ENCODE measurements at places on chromosomes 6 and 20. TPM values are rescaled to one million over a fixed set of nuclear protein-coding genes. Genes with fewer than 3 reads are reported as not detected.

- DNase-seq = no peak
These were observed 58.1 kb upstream of the SNAP91 start for GRCh38 chr6:83767033-83767432.

TRIM15 gene
- total RNA-seq = 13.5 TPM

GRCh38 chr6:15989397-15989796, 139.5 kb upstream of the MYLIP start:
- no peak for DNase-seq

DNA sequence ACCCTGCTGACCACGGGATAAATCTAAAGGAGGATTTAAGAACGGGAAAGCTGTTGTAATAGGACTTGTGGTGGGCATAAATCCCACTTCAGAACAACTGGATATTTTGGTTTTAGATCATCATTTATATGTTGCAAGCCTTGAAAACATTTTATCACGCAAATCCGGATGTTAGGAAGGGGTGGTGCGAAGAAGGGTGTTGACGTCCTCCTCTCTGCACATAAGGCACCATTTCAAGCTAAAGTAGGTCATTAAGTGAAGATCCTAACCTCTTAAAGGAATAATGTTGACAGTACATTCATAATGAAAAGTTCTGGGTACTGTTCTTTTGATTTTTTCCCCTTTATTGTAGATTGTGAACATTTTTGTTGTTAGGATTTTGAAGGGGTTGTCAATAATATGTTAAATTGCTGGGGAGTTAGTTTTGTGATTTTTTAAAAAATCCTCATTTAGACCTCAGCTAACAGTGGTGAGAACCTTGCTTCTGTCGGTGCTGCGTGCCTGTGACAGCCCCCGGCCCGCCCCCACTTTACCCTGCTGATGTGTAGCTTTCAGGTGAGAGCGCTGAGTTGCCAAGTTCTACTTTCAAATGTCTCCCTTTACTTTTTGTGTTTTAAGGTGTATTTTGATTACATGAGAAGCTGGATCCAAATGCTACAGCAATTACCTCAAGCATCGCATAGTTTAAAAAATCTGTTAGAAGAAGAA, 88.8 kb downstream of the MAP3K4 start:
- DNase-seq = no peak

DNA sequence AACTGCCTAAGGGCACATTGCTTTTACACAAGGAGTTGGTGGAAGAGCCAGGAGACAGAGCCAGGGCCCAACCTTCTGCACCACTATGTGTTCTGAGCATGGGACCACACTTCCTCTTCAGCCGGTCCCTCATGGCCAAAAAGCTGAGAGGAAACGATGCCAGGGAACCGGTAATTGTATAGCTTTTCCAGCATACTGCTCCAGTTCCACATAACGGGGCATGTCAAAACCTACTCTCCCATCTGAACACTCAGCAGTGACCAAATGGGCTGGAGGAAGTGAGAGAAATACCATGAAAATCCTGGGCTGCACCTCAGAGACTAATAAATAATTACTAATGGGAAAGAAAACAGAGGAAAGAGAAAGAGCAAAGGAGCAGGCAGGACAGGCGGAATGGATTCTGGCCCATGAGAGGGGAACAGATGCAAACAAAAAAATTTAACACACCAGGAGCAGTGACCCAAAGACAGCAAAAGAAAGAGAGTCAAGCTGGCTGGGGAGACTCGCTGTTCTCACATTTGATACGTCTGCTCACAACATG, 52.0 kb upstream of the BMP2 start:
- DNase-seq = no peak

- DNase-seq = no peak
These were observed 8.4 kb downstream of the DTD1 start for GRCh38 chr20:18596270-18596669.

ARFGEF3 gene
- total RNA-seq = 15.4 TPM

ATP9A gene
- total RNA-seq = 98.5 TPM

GRCh38 chr6:5025911-5026819, 22.3 kb upstream of the RPP40 start:
- DNase-seq = peak; percentile 23

OR2J3 gene
- not detected for total RNA-seq

GRCh38 chr20:16115911-16116552, 457.2 kb downstream of the KIF16B start:
- no peak for DNase-seq

SLCO4A1 gene
- 51.9 TPM for total RNA-seq

GRCh38 chr6:90610751-90611542, 24.1 kb upstream of the MAP3K7 start:
- DNase-seq = peak; percentile 9

EPB41L1 gene
- total RNA-seq = 184 TPM

DNA sequence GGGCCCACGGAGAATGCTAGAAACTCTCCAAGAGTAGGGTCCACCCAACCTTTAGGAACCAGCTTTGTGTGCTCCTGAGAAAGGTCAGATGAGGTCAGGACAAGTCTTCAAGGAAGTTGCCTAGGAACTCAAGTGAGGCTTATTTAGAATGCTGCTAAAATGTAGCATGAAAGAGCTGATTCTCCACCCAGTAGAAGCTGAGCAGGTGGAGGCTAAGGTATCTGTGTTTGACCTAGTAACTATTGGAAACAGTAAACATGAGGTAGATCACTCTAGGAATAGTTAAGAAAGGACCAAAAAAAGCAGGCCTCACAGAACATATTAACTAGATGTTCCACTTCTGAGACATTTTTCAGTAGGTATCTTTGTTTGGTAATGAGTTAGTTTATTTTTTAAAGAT, 13.9 kb downstream of the CEP43 start:
- DNase-seq = no peak

DNA sequence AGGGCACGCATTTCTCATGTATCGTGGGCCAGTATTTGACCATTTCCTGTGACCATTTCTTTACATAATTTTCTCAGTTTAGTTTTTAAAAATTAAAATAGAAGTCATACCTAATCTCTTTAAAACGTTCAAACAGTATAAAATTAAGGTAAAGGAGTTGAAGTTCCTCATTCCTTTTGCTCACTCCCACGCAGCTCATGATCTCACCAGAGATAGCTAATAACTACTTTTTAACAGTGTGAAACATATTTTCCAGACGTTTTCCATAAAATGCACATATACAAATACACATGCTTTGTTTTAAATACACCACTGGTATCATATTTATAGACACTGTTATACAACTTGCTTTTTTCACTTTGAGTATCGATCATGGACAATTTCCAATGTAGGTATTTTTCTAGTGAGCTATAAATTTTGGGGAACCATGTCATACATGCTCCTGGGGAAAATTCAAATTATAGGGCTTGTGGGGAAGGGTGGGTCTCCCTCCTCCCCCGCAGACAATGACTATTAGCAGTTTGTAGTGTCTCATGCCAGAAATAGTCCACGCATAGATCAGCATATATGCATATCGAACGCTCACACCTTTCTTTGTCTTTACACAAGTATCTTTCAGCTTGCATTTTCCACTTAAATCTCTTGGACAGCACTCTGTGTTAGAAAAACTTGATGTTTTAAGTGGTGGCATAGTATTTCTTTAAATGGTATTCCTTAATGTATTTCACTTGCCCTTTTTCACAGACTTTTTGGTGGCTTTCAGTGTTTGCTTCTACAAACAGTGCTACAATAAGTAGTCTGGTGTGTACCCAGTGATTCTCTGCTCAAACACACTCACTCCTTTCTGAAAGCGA, 145.5 kb upstream of the ZNF217 start:
- DNase-seq = no peak

PNLDC1 gene
- total RNA-seq = 0.71 TPM

- no peak for DNase-seq
These were observed 79.5 kb downstream of the SESN1 start for GRCh38 chr6:109015176-109015575.

TMX4 gene
- total RNA-seq = 16.3 TPM

DNA sequence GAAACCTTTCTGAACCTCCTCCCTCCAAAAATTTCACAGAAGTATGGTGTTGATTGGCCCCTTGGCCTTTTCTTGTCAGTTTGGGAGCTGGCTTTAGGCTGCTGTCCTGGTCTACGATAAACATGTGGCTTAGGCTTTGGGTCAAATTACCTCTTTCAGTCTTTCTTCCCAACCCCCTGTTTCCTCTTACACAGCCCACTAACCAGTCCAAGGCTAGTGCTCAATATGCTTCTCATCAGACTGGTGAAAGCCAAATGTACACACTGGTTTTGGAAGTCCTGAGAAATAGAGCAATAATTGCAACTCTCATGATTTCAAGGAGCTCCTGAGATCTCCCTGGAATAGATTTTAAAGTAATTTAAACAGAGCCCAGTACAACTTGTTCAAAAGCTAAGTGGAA, 933.7 kb upstream of the GJE1 start:
- DNase-seq = no peak

REM1 gene
- not detected for total RNA-seq

DNA sequence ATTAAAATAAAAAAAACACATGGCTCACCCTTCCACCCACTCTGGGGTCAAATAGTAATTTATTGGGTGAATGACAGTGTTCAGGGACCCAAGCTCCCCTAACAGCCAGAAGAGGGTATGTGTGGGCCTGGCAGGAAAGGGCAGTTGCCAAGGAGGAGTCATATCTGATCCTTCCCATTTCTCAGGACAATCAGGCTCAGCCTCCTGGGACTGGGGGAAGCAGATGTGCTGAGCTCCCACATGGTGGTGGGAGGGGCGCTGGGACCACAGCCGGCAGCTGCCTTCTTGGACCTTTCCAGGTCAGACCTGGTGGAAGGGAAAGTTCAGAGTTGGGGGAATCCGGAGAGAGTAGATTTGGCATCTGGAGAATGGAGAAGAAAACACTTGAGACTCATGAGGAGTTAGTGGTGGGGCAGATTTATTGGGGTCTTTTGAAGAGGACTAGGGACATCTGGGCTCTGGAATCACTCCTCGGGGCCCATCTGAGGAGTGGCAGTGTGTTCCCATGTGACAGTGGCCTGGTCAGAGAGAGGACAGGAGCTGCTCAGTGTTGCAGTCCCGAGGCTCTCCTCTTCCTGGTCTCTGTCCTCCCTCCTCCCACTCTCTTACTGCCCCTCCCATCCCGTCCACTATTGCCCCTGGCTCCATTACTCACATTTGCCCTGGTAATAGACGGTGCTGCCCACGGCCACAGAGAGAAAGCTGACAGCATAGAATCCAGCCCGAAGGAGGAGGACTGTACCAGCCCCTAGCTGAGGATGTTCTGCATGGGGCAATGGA, 3.0 kb downstream of the LST1 start:
- no peak for DNase-seq

ISM1 gene
- total RNA-seq = not detected

PSORS1C2 gene
- not detected for total RNA-seq

CABLES2 gene
- 13.6 TPM for total RNA-seq

DNA sequence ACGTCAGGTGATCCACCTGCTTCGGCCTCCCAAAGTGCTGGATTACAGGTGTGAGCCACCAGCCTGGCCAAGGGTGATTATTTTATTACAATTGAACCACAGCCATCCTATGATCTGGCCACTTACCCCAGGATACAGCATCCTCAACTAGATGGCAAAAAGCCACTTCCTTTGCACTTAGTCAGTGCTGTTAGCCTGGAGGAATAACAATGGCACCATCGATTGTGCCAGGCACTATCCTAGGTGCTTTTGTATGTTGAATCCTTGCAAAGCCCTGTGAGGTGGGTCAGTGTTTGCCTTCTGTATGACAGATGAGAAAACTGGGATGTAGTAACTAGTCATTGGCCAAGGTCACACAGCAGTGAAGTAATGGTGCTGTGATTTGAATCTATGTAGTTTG, 11.2 kb upstream of the TTPAL start:
- DNase-seq = no peak

DNA sequence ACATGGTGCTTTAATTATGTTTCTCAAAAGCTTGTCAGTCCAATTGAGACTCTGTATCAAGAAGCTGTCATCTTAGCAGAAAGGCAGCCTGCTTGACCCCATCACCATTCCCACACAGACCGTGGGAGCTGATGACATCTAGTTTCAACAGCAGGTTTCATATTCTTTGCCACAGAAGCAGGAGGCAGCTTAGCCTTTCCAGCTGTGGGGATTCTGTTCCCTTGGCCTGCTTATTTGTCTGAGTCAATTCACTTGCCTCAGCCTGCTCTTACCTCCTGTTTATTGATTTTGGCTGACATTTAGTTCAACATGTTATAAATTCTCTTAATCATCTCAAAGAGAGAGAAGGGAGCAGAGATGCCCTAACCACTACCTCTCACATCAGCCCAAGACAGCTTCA, 527.7 kb downstream of the ADGRB3 start:
- no peak for DNase-seq

DNA sequence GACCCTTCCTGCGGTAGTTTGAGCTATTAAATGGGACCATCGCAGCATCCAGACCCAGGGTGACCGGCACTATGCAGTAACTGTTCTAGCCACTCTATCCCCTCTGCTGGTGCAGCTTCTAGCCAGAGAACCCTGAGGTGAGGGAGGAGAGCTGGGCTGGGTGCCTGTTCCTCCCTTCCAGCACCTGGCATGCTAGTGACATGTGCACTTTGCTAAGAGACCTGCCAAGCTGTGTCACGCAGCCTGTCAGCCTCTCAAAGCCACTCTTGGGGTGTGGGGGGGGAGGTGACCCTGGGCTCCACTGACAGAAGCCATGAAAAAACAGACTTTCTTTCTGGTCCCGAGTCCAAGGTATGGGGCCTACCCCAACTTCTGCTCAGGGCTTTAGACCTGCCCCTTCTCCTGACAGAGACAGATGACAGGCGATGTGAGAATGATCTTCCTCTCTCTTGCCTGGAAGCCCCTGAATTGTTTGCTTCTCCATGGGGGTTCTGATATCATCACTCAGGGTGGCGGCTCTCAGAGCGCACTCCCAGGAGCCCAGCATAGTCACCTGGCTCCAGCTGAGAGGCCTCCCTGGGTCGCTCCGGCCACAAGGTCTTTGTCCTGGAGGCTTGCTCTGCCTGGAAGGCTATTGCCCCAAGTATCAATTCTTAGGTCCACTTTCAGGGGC, 47.2 kb upstream of the MLN start:
- no peak for DNase-seq

DNA sequence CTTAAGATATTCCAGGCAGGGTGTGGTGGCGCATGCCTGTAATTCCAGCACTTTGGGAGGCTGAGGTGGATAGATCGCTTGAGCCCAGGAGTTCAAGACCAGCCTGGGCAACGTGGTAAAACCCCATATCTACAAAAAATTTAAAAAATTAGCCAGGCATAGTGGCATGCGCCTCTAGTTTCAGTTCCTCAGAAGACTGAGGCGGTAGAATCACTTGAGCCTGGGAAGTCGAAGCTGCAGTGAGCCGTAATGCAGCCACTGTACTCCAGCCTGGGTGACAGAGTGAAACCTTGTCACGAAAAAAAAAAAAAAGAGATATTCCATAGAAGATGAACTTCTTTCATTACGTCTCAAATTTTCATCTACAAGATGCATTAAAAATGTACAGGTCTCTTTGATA, 46.7 kb upstream of the ISM1 start:
- no peak for DNase-seq

DNA sequence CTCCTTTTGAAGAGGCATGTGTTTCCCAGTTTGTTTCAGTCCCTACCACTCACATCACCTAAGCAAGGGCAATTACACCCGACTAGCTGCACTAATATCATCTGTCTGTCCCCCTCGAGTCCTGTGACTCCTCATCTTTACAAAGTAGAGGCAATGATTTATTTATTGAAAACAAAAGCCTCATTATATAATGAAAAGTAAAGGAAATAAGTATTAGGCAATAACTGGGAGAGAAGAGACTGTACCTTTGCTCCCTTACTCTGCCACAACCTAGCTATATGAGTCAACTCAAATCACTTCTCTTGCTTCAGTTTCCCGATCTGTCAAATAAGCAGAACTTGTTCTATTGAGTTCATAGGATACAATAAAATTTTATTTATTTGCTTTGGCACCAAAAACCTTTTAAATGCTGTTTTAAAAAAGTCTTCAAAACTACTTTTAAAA, 38.9 kb downstream of the CSNK2A1 start:
- DNase-seq = no peak

C20orf202 gene
- total RNA-seq = 0.22 TPM

CST8 gene
- total RNA-seq = not detected

STMND1 gene
- total RNA-seq = 0.68 TPM
